GM18507 (cell line): ENCODE measurements at places on chromosomes 5 and 9.

DNA sequence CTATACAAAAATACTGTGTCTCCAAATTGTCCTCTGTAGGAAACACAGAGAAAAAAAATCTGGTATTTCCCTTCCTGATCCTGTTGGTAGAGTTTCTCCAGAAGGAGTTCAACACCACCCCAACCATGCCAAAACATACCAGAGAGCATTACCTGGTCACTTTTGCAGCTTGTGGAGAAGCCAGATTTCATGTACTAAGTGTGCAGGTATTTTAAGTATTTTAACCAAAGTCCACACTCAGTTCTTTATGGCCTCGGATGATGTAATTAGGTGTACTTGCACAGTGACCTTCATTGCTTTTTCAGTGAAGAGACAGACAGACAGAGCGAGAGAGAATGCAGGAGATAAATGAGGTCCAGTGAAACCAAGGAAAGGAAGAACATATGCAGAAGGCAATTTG is 2046.8 kb upstream of the CDH9 start:
- DNase-seq, result no peak

DNA sequence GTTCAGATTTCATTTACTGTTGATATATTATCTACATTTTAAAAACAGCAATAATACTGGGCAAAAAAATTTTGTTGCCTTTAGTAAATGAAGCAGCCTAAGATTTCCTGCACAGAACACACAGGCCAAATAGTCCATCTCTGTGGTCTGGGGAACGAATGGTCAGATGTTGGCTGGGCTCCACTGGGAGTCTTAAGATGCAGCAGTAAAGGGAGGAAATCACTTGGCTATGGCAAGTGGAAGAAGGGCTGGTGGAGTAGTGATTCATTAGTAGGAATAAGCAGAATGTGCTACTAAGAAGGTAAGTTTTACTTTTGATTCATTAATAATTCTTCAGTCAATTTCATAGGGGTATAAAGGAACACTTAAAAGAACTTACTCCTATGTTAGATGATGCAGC is 91.1 kb upstream of the ARRDC3 start:
- no peak for DNase-seq

- DNase-seq, result no peak
These were observed 128.8 kb upstream of the FBXL7 start for GRCh38 chr5:15371184-15371583.

- no peak for DNase-seq
These were observed 5.4 kb upstream of the HEMGN start for GRCh38 chr9:97943308-97943855.

- DNase-seq, result no peak
These were observed 59.3 kb downstream of the DIAPH1 start for GRCh38 chr5:141559461-141559860.

DNA sequence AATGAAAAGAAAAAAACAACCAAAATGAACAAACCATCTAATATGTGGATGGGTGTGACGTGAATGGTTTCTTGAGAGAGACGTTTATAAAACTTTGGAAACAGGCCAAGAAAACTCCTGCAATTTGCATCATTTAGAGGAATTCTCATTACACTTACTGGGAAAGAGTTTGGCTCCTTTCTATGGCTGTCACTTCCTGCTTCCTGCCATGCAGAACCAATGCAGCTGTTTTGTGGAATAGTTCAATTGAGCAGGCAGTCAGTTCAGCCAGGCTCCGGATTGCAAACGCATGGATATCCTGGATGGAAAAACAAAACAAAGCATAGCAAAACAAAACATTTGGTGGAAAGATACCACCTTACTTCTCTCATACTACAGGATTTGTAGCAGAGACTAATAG is 36.6 kb downstream of the FAM114A2 start:
- no peak for DNase-seq

- DNase-seq, result peak; percentile 5
These were observed 25.3 kb downstream of the AP3B1 start for GRCh38 chr5:78269088-78269703.

DNA sequence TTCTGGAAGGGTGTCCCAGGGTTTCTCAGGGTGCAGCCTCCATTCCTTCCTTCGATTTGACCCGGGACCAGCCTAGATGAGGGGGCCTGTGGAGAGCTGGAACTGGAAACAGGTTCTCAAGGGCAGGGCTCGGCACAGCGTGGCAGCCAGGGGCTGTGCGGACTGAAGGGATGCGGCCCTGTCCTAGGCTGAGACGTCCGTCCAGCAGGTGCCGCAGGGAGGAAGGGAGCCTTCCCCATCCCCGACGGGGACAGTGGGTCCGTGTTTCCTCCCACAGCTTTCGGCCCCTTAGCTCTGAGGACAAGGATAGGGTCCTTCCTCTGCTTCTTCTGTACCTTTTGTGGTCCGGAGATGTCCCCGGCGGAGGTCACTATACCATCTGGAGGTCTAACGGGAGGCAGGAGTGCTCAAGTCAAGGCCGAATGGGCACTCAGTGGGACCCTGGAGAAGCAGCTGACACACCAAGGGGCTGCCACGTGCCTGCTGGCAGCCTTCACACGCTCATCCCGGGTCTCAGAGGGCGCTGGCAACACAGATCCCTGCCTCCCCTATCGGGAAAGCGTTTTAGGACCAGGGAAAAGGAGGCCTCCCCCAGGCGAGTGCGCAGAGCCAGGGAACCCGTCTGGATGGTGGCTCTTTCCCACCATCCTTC is 49.9 kb downstream of the USP20 start:
- DNase-seq, result no peak

GRCh38 chr5:61949679-61950435 is 356.1 kb upstream of the KIF2A start:
- no peak for DNase-seq

GRCh38 chr5:16413166-16413860 is 52.3 kb downstream of the ZNF622 start:
- no peak for DNase-seq

- DNase-seq, result no peak
These were observed 96.3 kb downstream of the PCDH1 start for GRCh38 chr5:141781910-141782309.
